ENCODE measurements at places on chromosomes 3 and 15.

- no peak for DNase-seq
Observed at GRCh38 chr3:125052624-125053303, 3.0 kb downstream of the HEG1 start.

DNA sequence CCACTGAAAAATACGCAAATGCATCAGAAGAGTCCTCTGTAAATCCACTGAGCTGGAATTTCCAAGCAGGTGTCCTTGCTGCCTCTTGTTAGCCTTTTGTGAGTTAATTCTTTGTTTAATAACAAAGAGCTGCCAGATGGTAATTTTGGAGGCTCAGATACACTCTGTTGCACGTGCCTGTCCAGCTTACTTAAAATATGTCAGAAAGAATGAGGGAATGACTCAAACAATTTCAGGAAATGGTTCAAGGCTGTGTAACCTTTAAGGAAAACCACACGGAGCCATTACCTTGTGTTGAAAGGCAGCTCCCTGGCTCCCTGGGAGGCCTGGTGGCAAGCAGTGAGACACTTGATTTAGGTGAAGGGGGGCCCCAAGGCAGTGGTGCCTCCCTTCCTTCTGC, 302.2 kb upstream of the CTDSPL start:
- DNase-seq, result no peak

- no peak for DNase-seq
Observed at GRCh38 chr3:188874576-188874975, 297.2 kb upstream of the TPRG1 start.

GRCh38 chr3:174583396-174583795, 275.7 kb upstream of the NAALADL2 start:
- DNase-seq, result no peak

DNA sequence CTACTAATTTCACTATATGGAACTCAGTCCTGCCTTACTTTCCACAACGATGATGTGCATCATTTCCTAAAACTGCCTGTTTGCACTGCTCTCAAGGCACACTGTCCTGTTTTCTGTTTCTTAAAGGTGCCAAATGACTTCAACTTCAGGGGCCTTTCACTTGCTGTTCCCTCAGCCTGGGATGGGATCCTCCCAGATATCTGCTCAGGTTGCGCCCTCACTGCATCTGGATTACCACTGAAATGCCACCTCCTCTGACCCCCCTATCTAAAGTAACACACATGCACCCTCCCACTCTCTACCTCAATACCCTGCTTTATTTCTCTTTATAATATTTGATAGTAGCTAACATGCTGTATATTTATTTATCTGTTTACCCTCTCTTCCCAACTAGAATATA, 123.8 kb upstream of the CMC1 start:
- DNase-seq, result no peak

GRCh38 chr3:183349421-183350157, 78.8 kb downstream of the MCF2L2 start:
- no peak for DNase-seq

DNA sequence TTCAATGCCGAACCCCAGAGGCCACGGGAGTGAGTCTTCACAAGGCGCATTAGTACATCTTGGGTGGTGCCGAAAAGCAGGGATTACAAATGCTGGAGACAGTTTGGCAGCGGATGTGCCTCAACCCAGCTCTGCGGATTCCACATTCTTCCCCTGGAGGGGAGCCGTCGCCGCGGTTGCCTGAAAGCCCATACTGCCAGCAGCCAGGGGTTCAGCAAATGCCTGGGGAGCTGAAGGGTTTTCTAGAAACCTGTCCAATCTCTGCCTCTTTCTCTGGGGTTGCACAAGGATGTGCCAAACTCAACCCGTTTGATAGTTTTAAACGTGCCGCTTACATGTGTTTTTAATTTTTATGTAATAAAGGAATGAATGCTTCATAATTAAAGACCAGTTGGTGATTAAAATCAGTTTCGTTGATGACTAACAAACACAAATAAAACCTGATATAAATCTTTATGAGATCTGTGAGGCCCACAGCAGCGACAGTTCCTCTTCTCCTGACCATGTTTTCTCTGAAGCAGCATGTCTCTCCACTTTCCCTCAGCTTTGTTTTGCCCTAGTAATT, 74.6 kb upstream of the LEKR1 start:
- peak; percentile 81 for DNase-seq

- DNase-seq, result peak; percentile 63
Observed at GRCh38 chr3:168248383-168249204, 152.9 kb upstream of the GOLIM4 start.

GRCh38 chr3:111130827-111131226, 59.2 kb downstream of the NECTIN3 start:
- no peak for DNase-seq
